RPMI8226 (cell line): ENCODE measurements at places on chromosomes 7 and 10.

DNA sequence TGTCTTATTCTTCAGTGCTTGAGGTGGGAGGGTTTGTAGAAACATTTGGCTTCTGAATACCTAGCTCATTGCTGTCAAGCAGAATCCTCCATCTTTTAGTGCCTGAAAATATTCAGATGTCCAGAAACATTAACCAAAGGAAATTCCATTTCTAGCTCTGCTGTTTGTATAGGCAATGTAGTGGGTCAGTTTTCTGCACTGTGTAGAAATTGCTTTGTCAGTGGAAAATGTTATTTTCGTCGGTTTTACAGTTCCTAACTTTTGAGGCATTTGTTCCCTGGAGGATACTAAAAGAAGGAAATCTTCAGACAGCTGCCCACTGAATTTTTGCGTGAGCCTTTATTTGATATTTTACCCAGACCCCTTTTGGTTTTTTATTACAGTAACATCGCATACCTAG, 143.4 kb downstream of the TPST1 start:
- no peak for DNase-seq

DNA sequence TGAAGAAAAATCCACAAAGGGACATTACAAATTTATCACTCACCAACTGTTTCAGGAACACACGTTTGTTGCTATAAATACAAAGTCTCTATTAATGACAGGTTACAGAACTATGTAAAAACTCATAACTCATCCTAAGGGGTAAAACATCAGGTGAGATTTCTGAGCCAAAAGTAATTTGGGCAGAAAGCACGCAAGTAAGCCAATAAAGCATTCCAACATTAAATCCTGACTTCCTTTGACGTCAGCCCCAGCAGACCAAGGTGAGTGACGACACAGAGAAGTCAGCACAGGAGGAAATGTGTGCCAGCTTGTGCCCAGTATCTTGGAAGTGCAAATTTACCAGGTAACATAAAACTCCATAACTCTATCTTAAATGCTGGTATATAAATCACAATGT, 45.7 kb downstream of the IMMP2L start:
- DNase-seq = no peak

GRCh38 chr7:129569811-129570215, 41.7 kb upstream of the NRF1 start:
- no peak for DNase-seq

DNA sequence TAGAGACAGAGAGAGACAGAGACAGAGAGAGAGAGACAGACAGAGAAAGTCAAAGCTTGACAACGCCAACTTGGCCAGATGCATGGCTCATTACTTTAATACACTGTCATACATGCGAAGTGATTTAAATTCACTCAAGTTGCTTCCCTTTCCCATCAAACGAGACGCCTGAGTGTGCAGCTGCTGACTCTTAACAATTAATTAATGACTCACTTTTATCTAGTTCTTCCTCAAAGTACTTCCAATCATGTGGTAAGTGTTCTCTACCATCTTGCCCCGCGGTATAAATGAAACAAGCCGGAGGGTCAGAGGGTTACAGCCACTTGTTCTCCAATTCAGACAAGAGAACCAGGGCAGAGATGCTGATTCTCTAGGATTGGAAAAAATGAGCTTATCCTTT, 90.8 kb downstream of the SFMBT2 start:
- DNase-seq = no peak

DNA sequence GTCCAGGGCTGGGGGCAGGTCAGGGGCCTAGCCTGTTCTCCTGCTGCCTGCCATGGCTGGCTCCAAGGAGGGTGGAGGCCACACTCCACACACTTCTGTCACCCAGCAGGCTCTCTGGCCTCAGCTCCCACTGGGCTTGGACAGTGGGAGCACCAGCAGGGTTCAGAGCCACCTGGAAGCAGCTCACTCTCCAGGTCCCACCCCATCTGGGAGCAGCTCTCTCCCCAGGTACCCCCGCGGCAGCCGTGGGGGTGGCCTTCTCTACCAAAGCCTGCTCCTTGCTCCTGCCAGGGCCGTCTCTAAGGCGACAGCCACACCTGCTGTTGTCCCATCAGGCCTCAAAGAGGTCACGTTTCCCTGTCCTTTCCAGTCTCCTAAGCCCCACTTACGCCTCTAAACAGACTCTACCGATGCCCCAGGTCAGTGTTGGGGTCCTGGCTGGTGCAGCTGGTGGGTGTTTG, 142.5 kb upstream of the RET start:
- no peak for DNase-seq

DNA sequence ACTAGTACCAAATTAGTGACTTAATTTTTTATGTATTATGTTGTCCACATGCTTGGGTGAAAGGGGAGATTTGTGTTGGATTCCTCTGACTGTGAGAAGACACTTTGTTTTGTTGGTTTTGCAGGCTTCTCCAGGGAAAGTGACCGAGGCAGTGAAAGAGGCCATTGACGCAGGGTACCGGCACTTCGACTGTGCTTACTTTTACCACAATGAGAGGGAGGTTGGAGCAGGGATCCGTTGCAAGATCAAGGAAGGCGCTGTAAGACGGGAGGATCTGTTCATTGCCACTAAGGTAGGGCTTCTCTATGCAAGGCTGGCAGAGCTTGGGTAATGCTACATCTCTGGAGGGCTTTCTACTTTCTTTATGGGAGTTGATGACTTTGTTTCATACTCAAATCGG, 4.5 kb downstream of the AKR1E2 start:
- DNase-seq = no peak

DNA sequence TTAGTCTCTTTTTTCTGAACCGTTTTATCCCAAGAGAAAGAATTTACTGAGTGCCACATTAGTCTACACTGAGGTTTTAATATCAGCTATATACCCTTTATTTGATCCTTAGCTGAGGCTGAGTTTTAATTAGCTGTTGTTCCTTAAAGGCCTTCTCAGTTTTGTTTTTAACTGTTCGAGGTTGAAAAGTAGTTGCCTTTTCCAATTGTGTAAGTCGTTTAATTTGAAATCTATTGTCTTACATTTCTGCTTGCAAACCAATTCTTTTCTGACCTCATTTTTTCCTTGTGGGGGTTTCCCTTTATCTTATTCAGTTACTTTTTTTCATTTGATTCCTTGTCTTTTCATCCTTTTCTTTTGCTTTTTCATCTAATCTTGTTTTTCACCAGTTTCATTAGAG, 30.8 kb downstream of the UMAD1 start:
- no peak for DNase-seq

DNA sequence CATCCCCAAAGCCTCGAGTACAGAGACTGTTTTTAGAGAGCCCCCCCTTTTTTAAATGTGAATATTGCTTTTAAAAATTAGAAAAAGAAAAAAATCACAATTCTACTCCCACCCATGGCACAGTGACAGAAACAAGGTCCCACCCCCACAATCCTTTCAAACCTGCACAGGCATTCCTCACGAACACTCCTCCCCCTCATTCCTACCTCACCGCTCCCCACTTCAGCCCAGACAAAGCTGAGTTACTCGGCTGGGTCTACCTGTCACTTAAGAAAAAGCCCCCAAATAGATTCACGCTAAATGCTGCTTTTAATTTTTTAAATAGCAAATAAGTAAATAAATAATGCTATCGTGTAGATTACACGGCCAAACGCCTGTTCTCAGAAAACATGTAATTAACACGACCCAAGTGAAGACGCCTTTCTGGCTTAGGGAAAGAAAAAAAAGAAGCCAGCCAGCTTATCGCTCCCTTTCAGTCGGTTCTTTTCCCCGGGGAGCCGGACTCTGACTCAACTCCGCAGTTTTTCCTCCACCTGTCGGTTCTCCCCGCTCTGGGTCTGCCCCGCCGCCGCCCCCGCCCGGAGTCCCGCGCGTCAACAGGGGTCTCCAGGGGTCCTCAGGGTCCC, 739 bp downstream of the MPP7 start:
- DNase-seq = no peak

DNA sequence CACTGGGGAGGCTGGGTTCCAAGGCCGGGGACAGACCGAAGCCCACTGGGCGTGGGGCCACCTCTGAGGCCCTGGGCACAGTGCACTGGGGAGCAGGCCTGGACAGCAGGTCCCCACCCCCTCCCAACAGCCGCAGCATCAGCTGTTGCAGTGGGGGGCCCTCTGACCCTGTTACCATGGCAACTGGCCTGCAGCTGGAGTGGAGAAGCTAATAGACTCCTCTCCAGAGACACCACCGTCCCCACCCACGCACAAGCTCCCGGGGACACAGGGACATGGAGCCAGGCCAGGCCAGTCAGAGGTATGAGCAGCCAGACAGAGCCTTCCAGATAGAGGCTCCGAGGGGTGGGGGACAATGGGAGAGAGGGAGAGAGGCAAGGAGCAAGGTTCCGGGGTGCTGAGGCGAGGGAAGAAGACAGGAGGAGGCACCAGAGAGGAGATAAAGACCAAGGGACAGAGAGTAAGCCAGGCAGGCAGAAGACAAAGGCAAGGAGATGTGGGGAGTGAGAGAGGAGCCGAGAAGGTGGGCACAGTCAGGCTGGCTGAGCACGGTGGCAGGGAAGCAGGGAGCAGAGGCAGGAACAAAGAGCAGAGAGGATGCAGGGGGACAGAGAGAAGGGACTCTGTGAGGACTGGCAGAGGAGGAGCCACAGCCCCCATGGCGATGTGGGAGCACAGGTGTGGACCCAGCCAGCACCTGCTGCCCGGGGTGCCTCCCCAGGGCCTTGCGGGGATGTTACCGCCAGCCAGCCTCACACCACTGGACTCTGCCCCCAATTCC, 6.7 kb downstream of the KCNH2 start:
- DNase-seq = peak; percentile 30

- DNase-seq = no peak
These were observed 334.7 kb upstream of the ZNF32 start for GRCh38 chr10:43983405-43983804.

DNA sequence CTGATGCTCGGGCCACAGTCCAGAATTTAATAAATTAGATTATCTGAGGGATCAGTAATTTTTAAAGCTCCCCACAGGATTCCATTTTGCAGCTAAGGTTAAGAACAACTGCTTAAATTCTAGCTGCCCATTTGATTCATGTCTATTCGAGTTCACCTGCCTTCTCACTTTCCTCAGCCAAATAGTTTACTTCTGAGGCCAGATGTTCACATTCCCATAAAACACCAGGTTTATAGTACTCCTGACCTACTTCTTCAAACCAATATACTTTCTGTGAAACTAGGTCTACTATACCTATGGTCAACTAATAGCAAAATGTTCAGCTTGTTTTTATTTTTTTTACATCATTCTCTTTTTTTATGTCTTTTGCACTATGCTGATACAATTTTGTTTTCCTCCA, 86.3 kb downstream of the GPR158 start:
- no peak for DNase-seq

DNA sequence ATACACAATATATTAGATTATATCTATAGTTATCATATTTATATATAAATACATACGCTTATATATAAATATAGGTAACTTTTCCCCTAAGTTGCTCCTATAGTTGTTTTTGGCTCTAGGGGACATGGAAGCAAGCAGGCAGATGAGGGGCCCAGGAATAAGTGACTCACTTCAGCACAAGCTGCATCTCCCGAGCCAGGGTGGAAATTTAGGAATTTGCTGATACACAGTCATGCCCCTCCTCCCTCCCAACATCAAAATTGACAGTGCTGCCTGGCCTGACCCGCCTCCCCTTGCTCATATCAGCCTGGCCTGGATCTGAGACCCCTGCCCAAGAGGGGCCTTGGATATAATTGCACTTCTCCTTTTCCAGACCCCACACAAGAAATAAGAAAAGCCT, 33.8 kb downstream of the MKI67 start:
- no peak for DNase-seq

- DNase-seq = no peak
These were observed 83.3 kb downstream of the KAT6B start for GRCh38 chr10:74909670-74910069.

- DNase-seq = no peak
These were observed 4.8 kb downstream of the MNX1 start for GRCh38 chr7:157005456-157006204.

- DNase-seq = peak; percentile 25
These were observed 155.0 kb downstream of the PTPRN2 start for GRCh38 chr7:158432369-158433341.

DNA sequence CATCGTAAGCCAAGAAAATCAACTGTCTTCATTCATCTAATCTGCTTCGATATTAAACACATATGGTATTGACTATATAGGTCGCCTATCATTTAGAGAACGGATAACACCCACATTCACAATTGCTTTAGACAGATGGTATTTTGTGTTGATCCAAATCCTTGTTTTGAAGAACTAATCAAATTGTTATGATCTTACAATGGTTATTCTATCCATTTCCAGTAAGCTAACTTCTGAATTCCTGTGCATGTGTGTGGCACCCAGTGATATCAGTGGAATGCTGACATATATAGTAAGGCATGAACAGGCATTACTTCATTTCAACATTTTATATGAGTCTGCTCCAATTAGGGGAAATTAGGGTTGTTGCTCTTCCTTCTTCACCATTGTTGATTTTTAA, 98.8 kb downstream of the SEMA3E start:
- no peak for DNase-seq

GRCh38 chr10:89346405-89347254, 18.8 kb downstream of the IFIT3 start:
- no peak for DNase-seq

DNA sequence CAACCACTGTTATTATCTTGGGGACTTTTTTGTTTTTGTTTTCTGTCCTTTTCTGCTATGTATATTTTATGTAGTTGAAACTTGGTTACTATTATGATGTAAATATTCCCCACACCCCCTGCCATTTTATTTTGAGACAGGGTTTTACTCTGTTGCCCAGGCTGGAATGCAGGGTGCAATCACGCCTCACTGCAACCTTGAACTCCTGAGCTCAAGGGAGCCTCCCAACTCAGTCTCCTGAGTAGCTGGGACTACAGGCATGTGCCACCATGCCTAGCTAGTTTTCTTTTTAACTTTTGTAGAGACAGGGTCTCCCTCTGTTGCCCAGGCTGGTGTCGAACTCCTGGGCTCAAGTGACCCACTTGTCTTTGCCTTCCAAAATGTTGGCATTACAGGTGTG, 18.0 kb downstream of the GSTO2 start:
- DNase-seq = no peak

- no peak for DNase-seq
These were observed 16.2 kb downstream of the LSM5 start for GRCh38 chr7:32474008-32474407.

- no peak for DNase-seq
These were observed 100.9 kb upstream of the SORCS3 start for GRCh38 chr10:104540181-104540580.

- DNase-seq = no peak
These were observed 393.1 kb upstream of the STEAP1 start for GRCh38 chr7:89761173-89761572.

GRCh38 chr10:80350251-80350650, 6.3 kb downstream of the DYDC1 start:
- no peak for DNase-seq

DNA sequence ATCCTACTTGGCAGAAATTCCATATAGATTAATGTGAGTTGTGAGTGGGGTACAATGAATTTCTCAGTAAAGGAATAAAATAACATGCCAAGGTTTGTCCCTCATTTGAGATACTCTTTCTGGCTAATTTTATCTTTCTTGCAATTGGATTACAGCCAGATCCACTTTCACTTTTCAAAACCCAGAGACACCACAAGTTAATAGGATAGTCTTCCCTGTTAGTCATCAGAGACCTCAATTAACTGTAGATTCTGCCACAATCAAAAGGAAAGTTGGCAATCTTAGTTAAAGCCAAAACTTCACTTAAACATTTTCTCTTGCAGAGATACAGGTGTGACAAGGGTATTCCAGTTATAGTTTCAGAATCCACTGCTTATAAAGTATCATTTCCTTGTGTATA, 91.4 kb upstream of the PHYHIPL start:
- no peak for DNase-seq

- no peak for DNase-seq
These were observed 120.4 kb downstream of the PKD1L1 start for GRCh38 chr7:47827871-47828270.
